ENCODE measurements at places on chromosomes 1 and 21.

- DNase-seq, result no peak
Measured at GRCh38 chr1:71557138-71557537, 476.3 kb upstream of the ZRANB2 start.

- no peak for DNase-seq
Measured at GRCh38 chr1:30609336-30609998, 113.9 kb downstream of the MATN1 start.

DNA sequence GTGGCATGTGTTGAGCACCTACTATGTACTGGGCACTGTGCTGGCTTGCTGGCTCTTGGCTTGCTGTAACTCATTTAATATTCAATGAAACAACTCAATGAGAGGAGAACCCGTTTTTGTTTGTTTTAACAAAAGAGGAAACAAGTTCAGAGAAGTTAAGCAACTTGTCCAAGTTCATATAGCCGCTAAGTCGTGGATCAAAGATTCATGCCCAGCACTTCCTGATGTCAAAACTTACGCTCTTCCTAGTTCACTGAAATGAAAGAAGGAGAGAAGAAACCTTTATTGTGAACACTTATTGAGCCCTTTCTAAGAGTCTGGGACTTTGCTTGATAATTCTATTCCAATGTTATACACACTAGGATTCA, 475.9 kb downstream of the PTPRU start:
- no peak for DNase-seq

GRCh38 chr1:64055310-64055709, 148.1 kb upstream of the UBE2U start:
- no peak for DNase-seq

DNA sequence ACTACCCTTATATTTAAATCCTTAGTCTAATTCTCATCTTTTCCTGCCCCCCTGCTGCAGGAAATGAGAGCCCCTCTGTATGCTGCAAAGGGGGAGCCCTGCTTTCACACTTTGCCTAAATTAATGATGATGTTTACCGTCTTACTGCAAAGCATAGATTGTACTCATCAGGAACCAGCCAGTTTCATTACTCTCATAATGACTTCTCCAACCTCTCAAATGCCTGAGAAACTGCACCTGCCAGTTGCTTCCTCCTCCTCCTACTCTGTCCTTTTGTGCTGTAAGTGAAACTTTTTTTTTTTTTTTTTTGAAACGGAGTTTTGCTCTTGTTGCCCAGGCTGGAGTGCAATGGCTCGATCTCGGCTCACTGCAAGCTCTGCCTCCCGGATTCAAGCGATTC, 101.7 kb downstream of the ADSS2 start:
- no peak for DNase-seq

DNA sequence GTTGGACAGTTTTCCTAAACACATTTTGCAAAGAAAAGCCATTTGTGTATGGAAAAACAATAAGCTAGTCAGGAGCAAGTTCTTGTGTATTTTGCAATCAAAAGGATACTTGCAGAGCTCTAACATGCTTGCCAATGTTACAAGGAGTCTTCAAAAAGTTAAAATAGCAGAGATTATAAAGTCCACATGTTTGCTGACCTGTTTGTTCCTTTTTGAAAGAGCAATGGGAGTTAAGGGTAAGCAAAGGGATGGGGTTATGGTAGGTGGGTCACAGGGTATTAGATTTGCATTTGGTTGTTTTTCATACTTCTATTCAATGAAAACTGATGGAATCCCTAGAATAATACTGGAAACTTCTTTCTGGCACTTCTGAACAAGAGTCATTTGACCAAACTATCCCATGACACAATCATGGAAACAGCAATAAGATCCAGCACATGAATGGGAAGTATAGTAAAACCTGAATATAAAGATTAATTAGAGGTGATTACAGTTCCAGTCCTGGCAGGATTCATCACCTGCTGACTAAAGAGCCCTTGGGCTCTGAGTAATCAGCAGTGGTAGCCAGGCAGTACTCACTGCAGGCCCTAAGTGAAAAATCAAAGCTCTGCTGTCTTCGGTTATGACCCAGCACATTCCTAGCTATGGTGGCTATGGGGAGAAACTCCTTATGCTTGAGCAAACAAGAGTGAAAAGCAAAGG, 27.1 kb upstream of the ZC3H11B start:
- DNase-seq, result no peak

GRCh38 chr1:59601041-59601441, 213.7 kb upstream of the HOOK1 start:
- DNase-seq, result no peak

GRCh38 chr1:237473854-237474253, 416.9 kb downstream of the ZP4 start:
- no peak for DNase-seq

- no peak for DNase-seq
Measured at GRCh38 chr1:53062708-53063591, 937 bp downstream of the PODN start.

Measured in WERI-Rb-1 (cell line).